ENCODE measurements at places on chromosomes 7 and 10.

GRCh38 chr7:98922392-98923187 is 44.3 kb downstream of the TRRAP start:
- no peak for DNase-seq

DNA sequence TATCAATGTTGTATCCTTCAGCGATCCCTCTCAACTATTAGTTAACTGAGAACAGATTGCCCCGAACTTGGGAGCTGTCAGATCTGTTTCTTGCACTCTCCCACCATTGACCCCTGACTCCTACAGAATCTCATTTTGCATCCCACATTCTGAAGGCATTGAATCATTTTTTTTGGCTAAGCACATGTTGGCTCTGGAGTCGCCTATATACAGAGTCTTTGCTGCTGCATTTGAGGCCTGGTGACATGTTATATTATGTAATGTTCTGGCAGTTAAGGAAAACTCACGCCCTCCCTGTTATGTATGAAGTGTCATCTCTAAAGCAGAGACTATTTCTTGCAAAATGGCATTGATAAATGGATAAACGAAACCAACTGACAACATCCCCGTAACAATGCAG is 159.2 kb upstream of the ITGB1 start:
- no peak for DNase-seq

DNA sequence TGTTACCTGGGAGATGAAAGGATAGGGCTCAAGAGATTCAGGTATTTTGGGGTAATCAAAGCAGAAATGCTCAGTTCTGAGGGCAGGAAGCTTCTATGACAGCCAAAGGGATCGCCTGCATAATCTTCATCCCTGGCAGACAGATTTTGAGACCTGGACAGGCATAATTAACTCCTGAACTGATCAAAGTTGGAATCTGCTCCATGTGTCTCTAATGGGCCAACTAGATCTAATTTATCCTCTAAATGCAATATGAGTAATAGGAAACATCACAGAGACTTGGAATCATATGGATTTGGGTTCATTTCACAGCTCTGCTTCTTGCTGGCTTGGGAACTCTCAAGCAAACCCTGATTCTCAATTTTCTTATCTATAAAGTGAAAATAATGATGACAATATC is 41.2 kb upstream of the EPHB6 start:
- no peak for DNase-seq

- DNase-seq, result no peak
Observed at GRCh38 chr10:58137813-58138212, 129.9 kb downstream of the IPMK start.

DNA sequence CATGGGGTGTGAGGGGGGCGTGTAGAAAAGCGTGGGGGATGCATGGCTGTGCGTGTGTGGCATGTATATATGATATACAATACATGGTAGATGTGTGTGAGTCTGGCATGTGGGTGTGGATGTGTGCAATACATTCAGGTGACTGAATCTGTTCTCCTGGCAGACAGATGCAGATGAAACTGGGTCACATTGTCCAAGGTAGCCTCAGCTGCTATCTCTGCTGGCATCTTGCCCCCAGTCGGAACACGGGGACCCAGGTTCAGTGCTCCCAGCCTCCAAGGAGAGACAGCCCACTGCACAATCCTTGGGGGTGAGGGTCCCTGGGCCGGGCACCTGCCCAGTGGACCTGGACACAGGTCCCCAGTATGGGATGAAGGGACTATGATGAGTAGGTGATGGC is 12.4 kb upstream of the SRRM3 start:
- no peak for DNase-seq

GRCh38 chr7:75662579-75663301 is 76.0 kb downstream of the HIP1 start:
- DNase-seq, result no peak

DNA sequence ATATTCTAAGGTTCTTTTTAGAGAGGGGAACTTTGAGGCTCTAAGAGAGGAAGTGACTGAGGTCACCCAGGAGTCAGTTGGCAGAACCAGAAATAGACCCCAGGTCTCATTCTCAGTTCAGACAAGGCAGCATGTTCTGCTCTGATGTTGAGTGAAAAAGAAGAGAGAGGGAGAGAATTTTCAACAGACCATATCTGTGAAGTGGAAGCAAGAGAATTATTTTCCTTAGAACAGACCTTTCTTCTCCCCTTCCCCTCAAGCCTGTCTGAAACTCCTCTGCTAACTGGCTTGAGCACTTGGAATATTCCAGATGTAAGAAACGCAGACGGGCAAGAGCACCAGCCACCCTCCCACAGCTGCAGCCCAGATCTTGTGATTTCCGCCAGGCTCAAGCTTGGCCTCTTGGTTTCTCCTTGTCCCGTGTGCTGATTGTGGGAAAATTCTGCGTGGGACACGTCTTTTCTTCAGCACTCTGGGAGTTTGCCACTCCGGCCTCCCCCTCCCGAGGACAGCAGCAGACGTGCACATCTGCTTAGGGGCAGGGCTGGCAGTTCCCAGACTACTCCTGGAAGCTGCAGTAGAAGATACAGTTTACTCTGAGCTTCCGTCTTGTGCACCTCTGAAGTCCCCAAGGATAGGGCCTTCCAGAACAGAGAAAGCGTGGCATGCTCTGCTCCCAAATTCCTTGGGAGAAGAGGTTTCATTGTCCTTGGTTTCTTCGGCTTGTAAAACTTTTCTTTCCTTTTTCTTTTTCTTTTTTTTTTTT is 22.7 kb upstream of the IKZF1 start:
- no peak for DNase-seq

DNA sequence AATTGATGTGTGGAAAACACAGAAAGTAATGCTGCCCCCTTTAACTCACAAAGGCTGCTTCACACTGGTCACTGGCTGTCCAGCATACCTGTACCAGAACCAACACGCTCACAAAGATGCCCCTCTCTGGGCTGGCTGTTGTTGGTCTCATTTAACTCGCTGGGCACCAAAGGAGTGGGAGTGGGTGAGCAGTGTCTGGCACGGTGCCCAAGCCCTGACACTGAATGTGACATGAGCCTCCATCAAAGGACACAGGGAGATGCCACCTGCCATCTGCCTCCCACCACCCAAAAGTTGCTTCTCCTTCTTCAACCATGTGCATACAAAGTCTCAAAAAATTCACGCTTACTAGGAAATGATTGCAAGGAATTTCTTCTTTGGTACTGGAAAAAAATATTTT is 86.8 kb downstream of the FGFR2 start:
- DNase-seq, result no peak

GRCh38 chr10:118767297-118768040 is 12.7 kb upstream of the CACUL1 start:
- no peak for DNase-seq
